ENCODE measurements at places on chromosomes 4 and X. TPM values are rescaled to one million over a fixed set of nuclear protein-coding genes. Genes with fewer than 3 reads are reported as not detected.

DNA sequence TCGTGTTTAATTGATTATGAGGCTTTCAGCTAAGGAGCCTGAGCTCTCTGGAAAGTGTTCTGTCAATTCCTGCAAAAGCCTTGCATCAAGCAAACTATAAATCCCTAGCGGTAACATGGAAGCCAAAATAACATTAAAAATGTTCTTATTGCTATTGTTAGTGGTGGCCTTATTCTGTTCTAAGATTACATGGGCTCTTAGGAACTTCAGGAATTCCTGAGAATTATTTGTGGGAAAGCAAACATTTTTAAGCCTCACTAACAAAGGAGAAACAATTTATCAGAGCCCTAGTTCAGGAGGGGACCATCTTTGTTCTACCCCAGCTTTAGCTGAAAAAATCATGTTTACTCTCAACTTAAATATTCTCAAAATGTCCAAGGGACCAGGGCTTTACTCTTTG is 119.6 kb downstream of the PAPSS1 start:
- no peaks in the 10 kb centered on the region for H3K27me3 ChIP-seq
- H3K4me1 ChIP-seq, result no peaks in the 10 kb centered on the region
- peak; percentile 54 for DNase-seq
- no peak overlapping the region for H3K4me3 ChIP-seq
- no peak overlapping the region for H3K27ac ChIP-seq
- H3K36me3 ChIP-seq, result no peaks in the 10 kb centered on the region

DNA sequence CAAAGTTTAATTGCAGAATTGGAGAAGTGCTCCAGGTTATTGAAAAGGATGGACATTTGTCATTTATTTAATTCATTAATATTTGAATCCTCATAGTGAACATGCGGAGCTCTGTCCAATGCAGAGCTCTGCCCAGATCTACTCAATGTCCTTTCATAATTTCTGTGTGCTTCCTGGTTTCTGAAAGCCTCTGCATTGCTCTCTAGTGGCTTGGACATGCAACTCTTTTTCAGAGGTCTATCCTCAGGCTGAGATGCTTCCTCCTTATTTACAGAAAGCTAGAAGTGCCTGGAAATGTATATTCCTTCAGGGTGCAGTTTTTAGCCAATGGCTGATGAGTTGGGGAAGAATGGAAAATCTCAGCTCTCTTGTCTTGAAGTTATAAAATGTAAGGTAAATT is 786.1 kb upstream of the AADAT start:
- H3K4me3 ChIP-seq, result no peak overlapping the region
- H3K36me3 ChIP-seq, result no peaks in the 10 kb centered on the region
- no peak for DNase-seq
- H3K4me1 ChIP-seq, result no peaks in the 10 kb centered on the region

The SERPINA7 gene
- polyA plus RNA-seq, result not detected

GRCh38 chr4:11748164-11748872 is 319.6 kb upstream of the HS3ST1 start:
- no peaks in the 10 kb centered on the region for H3K36me3 ChIP-seq
- no peaks in the 10 kb centered on the region for H3K4me1 ChIP-seq
- no peak overlapping the region for H3K4me3 ChIP-seq
- no peak overlapping the region for H3K27ac ChIP-seq

DNA sequence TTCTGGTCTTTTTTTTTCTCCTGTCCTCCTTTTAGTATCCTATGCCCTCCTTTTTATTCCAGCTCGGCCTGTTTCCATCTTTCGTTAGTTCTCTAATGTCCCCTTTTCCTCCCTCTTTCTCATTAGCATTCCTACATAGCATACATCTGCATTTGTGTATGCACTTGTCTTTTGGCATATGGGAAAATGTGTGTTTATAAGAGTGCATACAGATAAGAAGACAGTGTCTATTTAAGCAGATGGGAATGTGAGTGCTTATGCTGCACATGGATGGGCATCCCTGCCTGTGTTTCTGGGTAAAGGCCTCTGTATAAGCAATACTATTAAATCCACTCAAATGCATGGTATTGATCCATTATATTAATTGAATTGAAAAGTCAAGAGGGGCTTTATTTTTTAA is 7.5 kb upstream of the GABRA2 start:
- no peak overlapping the region for H3K4me3 ChIP-seq
- peaks cover 10% of the 10 kb centered on the region for H3K27me3 ChIP-seq
- H3K36me3 ChIP-seq, result no peaks in the 10 kb centered on the region
- H3K4me1 ChIP-seq, result no peaks in the 10 kb centered on the region
- no peak overlapping the region for H3K27ac ChIP-seq

DNA sequence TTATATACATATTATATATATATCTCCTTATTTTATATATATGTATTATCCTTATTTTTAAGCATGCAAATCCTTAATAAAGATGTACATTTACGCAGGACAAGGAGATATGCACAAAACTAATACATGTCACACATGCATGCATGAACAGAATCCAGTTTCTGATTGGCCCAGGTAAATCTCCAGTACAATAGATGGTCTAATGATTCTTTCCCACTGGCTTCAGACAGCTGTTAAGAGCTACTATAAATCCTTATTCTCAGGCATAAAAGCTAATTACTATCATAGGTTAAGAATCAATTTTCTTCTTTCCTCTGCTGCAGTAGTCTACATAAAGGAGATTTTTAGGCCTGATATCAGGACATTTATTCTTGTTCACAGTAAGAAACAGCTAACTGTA is 689.8 kb downstream of the KCTD8 start:
- H3K4me1 ChIP-seq, result peaks cover 6% of the 10 kb centered on the region
- H3K27me3 ChIP-seq, result no peaks in the 10 kb centered on the region
- no peaks in the 10 kb centered on the region for H3K36me3 ChIP-seq
- no peak overlapping the region for H3K4me3 ChIP-seq
- DNase-seq, result no peak

GRCh38 chrX:39928704-39929378 is 168.9 kb downstream of the BCOR start:
- H3K36me3 ChIP-seq, result no peaks in the 10 kb centered on the region
- H3K4me1 ChIP-seq, result no peaks in the 10 kb centered on the region
- H3K27ac ChIP-seq, result no peak overlapping the region
- no peaks in the 10 kb centered on the region for H3K27me3 ChIP-seq

GRCh38 chrX:15418041-15418706 is 34.0 kb upstream of the VEGFD start:
- DNase-seq, result no peak
- no peaks in the 10 kb centered on the region for H3K27me3 ChIP-seq
- H3K27ac ChIP-seq, result no peak overlapping the region
- H3K36me3 ChIP-seq, result no peaks in the 10 kb centered on the region

- no peaks in the 10 kb centered on the region for H3K36me3 ChIP-seq
- no peak overlapping the region for H3K27ac ChIP-seq
- H3K4me1 ChIP-seq, result no peaks in the 10 kb centered on the region
- no peak for DNase-seq
Observed at GRCh38 chr4:47010347-47010911, 17.0 kb upstream of the GABRA4 start.

DNA sequence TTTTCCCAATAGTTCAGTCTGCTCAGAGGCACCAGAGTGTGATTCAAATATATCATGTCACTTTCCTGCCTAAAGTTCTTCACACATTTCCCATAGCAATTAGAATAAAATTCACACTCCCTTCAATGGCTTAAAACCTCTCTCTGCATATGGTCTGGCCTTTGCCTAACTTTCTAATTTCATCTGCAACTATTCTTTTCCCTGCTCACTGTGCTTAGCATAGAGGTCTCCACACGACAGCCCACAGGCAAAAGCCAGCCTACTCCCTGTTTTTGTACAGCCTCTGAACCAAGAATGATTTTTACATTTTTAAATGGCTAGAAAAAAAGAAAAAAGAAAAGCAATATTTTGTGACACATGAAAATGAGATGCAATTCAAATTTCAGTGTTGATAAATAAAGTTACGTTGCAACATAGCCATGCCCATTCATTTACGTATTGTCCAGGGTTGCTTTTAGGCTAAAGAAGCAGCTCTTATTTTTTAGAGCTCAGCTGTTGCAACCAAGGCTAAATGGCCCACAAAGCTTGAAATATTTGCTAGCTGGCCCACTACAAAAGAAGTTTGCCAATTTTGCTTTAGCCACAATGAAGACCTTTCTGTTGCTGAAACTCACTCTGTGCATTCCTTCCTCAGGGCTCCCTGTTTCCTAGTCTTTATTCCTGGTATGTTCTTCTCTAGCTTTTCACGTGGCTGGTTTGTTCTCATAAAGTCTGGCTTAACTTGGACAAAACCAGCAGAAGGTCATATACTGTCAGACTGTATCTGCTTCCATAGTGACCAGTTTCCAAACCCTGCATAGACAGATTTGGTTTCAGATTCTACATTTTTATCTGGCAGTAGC is 26.6 kb upstream of the IRF2 start:
- no peak overlapping the region for H3K4me3 ChIP-seq
- H3K36me3 ChIP-seq, result no peaks in the 10 kb centered on the region
- H3K4me1 ChIP-seq, result no peaks in the 10 kb centered on the region
- H3K27me3 ChIP-seq, result no peaks in the 10 kb centered on the region
- H3K27ac ChIP-seq, result no peak overlapping the region

DNA sequence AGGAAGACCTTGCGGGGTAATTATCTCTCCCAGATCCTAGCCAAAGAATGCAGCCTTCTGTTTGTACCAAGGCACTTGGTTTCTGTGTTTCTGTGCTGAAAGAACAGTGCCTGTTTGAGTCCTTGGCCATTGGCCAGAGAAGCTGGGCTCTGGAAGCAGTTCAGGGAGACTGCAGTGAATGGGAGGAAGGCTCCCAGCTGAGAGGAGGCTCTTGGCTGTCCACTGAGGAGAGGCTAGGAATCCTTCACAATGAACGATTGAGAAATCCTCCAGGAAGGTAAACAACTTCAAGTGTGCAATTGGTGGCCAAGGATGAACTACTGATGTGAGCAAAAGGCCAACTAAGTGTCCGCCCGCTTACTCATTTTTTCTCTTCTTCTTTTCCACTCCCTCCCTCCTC is 61.3 kb downstream of the HS3ST1 start:
- H3K27me3 ChIP-seq, result no peaks in the 10 kb centered on the region
- H3K4me1 ChIP-seq, result no peaks in the 10 kb centered on the region
- peak; percentile 27 for DNase-seq

The KLB gene
- not detected for polyA plus RNA-seq

DNA sequence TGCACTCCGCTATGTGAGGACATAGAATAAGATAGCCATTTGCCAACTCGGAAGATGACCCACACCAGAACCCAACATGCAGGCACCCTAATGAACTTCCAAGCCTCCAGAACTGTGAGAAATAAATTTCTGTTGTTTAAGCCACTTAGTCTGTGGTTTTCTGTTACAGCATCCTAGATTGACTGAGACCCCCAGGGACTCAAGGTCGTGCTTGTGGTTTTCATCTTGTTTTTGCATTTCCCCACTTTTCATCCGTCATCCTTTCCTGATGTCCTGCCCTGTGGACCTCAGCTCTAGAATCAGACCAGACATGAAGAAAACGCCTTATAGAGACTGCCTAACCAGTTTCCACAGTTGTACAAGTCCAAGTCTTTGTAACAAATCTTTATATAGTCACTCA is 54.4 kb downstream of the MCUB start:
- no peaks in the 10 kb centered on the region for H3K27me3 ChIP-seq
- no peak overlapping the region for H3K27ac ChIP-seq
- no peaks in the 10 kb centered on the region for H3K36me3 ChIP-seq
- H3K4me3 ChIP-seq, result no peak overlapping the region
- no peaks in the 10 kb centered on the region for H3K4me1 ChIP-seq
- DNase-seq, result peak; percentile 9

GRCh38 chrX:13996650-13997049 is 33.0 kb downstream of the GEMIN8 start:
- H3K27me3 ChIP-seq, result no peaks in the 10 kb centered on the region
- no peaks in the 10 kb centered on the region for H3K36me3 ChIP-seq
- no peak for DNase-seq
- no peak overlapping the region for H3K27ac ChIP-seq

DNA sequence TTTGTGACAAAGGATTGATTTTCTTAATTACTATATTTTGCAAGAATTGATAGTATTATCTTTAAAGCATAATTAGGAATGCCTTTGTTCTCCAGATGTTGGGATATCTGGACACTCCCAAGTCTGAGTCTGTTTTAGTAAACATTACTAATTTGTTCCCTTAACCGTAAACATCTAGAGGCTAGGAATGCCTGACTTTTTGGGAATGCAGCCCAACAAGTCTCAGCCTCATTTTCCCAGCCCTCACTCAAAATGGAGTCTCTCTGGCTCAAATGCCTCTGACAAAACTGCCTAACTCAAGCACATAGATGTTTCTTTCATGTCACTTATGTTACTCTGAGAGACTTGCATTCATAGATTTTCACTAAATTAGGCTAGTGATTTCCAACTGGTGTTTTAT is 297.0 kb upstream of the CLNK start:
- H3K27ac ChIP-seq, result no peak overlapping the region
- H3K4me3 ChIP-seq, result no peak overlapping the region
- no peaks in the 10 kb centered on the region for H3K4me1 ChIP-seq

- H3K36me3 ChIP-seq, result no peaks in the 10 kb centered on the region
- no peak for DNase-seq
- no peak overlapping the region for H3K4me3 ChIP-seq
- H3K27me3 ChIP-seq, result no peaks in the 10 kb centered on the region
- H3K27ac ChIP-seq, result no peak overlapping the region
Observed at GRCh38 chr4:140115140-140115539, 38.8 kb downstream of the MAML3 start.

GRCh38 chr4:8439914-8440491 is 520 bp downstream of the ACOX3 start:
- no peaks in the 10 kb centered on the region for H3K27me3 ChIP-seq
- H3K4me1 ChIP-seq, result peaks cover 57% of the 10 kb centered on the region
- peak overlapping the region; percentile 91 for H3K27ac ChIP-seq

DNA sequence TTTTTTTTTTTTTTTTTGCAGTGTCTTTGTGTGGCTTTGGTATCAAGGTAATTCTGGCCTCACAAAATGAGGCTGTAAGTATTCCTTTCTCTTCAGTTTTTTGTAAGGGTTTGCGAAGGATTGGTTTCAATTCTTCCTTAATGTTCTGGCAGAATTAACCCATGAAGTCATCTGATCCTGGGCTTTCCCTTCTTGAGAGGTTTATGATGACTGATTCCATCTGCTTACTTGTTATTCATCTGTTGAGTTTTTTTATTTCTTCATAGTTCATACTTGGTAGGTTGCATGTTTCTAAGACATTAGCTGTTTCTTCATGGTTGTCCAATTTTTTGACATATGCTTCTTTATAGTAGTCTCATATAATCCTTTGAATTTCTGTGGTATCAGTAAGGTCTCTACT is 181.4 kb upstream of the PDE5A start:
- H3K4me1 ChIP-seq, result no peaks in the 10 kb centered on the region
- no peak overlapping the region for H3K27ac ChIP-seq
- no peak overlapping the region for H3K4me3 ChIP-seq
- no peaks in the 10 kb centered on the region for H3K36me3 ChIP-seq
- no peak for DNase-seq
